Astrocyte of the spinal cord (primary cell): ENCODE measurements at places on chromosomes 1 and 21.

- peak; percentile 74 for DNase-seq
Measured at GRCh38 chr21:46191257-46191685, 7.0 kb upstream of the SPATC1L start.

- no peak for DNase-seq
Measured at GRCh38 chr1:200260597-200261335, 149.1 kb downstream of the ZNF281 start.

DNA sequence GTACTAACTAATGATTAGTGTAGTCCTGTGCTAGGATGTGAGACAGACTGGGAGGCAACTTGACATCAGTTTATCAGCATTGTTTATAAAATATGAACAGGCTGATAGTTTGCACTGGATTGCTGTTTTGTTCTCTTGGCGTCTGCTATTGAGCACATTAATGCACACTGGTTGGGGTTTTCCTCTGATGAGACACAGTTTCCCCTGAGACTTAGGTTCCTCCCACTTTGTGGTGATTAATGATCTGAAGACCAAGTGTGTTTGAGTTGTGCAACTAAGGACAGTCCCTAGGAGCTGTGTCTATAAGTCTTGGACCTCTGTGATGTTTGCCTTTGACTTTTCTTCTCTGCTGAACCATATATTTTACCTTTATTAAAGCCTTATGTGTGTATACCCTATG lies 1015.4 kb downstream of the AMY1C start:
- no peak for DNase-seq

GRCh38 chr21:35933466-35933865 lies 126.9 kb downstream of the SETD4 start:
- DNase-seq, result peak; percentile 87

- DNase-seq, result peak; percentile 75
Measured at GRCh38 chr21:17371450-17371849, 141.4 kb upstream of the CXADR start.
